ENCODE measurements at places on chromosomes 7 and 10.
A peak's percentile ranks its signal among the peaks of the same experiment; 100 is the strongest.

DNA sequence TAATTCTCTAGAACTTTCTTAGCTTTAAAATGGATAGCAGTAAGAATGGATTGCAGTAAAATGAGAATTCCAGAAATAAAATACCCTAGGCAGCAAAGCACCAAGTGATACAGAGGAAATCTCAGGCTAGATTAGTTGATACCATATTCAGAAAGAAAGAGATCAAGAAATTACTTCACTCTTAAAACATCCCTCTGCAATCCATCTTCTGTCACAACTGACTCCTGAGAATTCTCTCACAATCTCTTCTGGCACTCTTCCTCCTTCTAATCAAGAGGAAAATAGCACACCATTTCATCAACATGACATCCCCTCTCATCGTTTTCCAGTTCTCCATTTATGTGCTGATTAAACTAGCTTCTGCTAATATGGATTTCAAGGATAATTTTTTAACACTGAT lies 42.2 kb upstream of the LAMB1 start:
- no peak overlapping the region for H3K4me3 ChIP-seq
- H3K27ac ChIP-seq: no peak overlapping the region
- no peaks in the 10 kb centered on the region for H3K36me3 ChIP-seq

DNA sequence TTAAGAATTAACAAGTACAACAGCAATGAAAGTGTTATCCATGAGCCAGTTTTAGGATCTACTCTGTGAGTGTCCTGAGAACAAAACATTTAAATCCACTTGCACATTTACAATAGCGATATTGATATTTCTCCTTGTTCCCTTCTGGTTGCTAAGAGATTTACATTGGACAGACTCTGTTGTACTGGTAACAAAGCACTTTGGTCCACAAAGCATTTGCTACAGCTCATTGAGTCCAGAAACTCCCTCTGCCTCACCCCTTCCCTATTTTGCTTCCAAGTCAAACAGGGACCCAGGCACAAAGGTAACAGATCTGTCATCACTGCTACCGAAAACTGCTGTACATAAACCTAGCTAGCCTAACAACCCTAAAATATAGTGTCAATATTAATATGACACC lies 2.1 kb downstream of the ANK3 start:
- no peak overlapping the region for H3K4me3 ChIP-seq
- no peak overlapping the region for H3K27ac ChIP-seq
- no peak for DNase-seq
- no peaks in the 10 kb centered on the region for H3K36me3 ChIP-seq
- H3K27me3 ChIP-seq: no peaks in the 10 kb centered on the region

DNA sequence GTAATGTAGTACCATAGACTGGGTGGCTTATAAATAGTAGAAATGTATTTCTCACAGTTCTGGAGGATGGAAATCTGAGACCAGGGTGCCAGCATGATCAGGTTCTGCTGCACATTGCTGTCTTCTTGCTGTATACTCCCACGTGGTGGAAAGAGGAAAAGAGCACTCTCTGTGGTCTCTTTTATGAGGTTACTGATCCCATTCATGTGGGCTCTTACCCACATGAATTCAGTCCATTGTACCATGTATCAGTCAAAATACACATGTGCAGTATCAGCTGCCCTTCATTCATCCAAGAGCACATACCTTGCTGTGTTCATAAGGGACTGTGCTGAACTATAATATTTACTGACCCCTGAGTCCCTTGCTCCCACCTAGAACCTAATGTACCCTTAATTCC lies 17.1 kb downstream of the PNLIPRP2 start:
- H3K27ac ChIP-seq: no peak overlapping the region
- no peaks in the 10 kb centered on the region for H3K36me3 ChIP-seq
- no peak for DNase-seq
- no peak overlapping the region for H3K4me3 ChIP-seq
- no peaks in the 10 kb centered on the region for H3K27me3 ChIP-seq

DNA sequence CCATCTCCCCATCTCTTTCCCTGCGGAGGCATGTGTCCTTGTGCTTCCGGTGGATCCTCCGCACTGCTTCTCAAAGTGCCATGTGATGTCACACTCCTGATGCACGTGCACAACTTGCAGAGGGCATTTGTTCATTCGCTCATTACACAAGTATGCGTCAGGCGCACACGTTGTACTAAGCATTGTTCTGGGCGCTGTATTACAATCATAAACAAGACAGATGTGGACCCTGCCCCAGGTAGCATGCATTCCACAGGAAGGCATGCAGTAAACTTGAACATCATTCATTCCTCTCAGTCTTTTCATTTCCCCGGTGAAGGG lies 9.0 kb upstream of the RAMP3 start:
- no peak overlapping the region for H3K4me3 ChIP-seq
- H3K36me3 ChIP-seq: no peaks in the 10 kb centered on the region
- H3K27ac ChIP-seq: no peak overlapping the region
- H3K4me1 ChIP-seq: no peaks in the 10 kb centered on the region
- no peak for DNase-seq

GRCh38 chr7:35480806-35481205 lies 214.1 kb downstream of the HERPUD2 start:
- no peaks in the 10 kb centered on the region for H3K4me1 ChIP-seq
- no peak for DNase-seq
- H3K27me3 ChIP-seq: no peaks in the 10 kb centered on the region
- H3K4me3 ChIP-seq: no peak overlapping the region
- no peaks in the 10 kb centered on the region for H3K36me3 ChIP-seq

GRCh38 chr10:5265139-5265538 lies 68.5 kb downstream of the AKR1C4 start:
- peaks cover 10% of the 10 kb centered on the region for H3K36me3 ChIP-seq
- H3K4me1 ChIP-seq: no peaks in the 10 kb centered on the region
- DNase-seq: no peak
- H3K27me3 ChIP-seq: no peaks in the 10 kb centered on the region
- no peak overlapping the region for H3K4me3 ChIP-seq

DNA sequence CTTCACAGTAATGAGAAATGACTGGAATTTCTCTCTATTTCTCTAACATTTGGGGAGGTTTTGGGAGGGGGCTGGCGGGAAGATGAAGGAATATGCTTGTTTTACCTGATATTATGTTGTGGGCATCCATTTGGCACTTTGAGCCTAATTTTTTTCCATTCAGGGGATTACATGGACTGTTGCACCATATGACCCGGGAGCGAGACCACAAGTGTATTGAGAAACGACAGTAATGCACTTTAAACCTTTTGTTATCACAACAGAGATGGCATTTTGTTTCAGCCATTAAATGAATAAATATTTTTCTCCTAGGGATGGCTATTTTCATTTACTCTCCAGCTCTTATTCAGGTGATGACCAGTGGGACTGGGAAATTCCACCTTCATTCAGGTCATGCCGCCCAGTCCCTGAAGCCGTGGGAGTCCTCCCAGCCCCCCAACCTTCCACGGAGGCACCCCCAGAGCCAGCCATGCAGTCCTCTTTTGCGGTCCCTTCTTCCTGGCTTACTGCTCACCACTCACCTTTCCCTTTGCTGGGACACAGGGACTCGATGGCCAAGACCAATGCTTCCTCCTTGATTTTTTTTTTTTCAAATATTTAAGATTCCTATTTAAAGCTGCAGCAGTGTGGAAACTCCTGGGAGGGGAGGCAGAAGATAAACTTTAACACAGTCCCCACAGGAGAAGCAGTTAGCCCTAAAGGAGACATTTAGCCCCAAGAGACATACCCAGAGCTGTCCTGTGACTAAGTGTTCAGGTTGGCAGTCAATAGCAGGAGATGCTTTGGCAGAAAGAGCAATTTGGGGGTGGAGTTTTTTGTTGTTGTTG lies 190.9 kb upstream of the YAE1 start:
- H3K27ac ChIP-seq: no peak overlapping the region
- no peaks in the 10 kb centered on the region for H3K4me1 ChIP-seq
- no peak overlapping the region for H3K4me3 ChIP-seq
- H3K27me3 ChIP-seq: peaks cover 3% of the 10 kb centered on the region

GRCh38 chr7:36736090-36736898 lies 12.0 kb upstream of the AOAH start:
- H3K4me3 ChIP-seq: peak overlapping the region; percentile 7
- no peaks in the 10 kb centered on the region for H3K27me3 ChIP-seq
- peaks cover 8% of the 10 kb centered on the region for H3K4me1 ChIP-seq
- H3K36me3 ChIP-seq: no peaks in the 10 kb centered on the region
- no peak for DNase-seq

DNA sequence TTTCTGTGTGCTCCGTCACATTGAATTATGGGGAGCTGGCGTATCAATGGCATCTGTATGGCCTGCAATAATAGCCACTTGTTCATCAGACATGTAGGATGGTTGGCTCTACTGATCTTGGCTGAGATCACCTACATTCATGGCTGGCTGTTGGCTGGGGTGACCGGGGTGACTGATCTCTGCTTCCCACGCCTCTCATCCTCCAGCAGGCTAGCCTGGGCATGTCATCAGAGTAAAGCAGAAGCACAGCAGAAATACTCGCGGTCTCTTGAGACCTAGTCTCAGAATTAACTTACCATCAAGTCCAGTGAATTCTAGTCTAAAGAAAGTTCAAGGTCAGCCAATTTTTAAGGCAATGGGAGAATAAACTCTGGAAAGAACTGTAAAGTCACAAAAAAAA lies 257.7 kb upstream of the GLI3 start:
- no peaks in the 10 kb centered on the region for H3K36me3 ChIP-seq
- DNase-seq: no peak
- H3K27me3 ChIP-seq: no peaks in the 10 kb centered on the region

- H3K27ac ChIP-seq: no peak overlapping the region
- H3K27me3 ChIP-seq: no peaks in the 10 kb centered on the region
- no peaks in the 10 kb centered on the region for H3K4me1 ChIP-seq
- no peak for DNase-seq
- H3K36me3 ChIP-seq: no peaks in the 10 kb centered on the region
- H3K4me3 ChIP-seq: no peak overlapping the region
Observed at GRCh38 chr10:2519139-2519538, 548.2 kb upstream of the PFKP start.

DNA sequence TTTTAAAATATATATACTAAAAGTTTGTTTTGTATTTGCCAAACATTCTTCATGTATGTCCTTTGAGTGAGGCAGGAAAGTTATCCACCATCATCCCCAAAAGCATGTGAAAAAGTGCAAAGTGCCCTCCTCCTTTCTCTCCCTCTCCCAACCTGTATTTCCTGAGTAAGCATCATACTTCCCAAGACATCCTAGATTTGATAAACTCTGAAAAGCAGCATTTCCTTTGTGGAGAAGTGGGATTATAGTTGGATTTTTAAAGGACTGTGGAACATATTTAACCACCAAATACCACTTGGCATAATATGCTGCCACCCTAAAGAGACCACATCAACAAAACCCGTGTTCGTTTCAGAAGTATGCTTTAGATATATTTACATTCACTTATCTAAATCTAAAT lies 36.9 kb downstream of the NET1 start:
- H3K4me1 ChIP-seq: peaks cover 31% of the 10 kb centered on the region
- H3K27me3 ChIP-seq: no peaks in the 10 kb centered on the region
- H3K4me3 ChIP-seq: no peak overlapping the region
- H3K36me3 ChIP-seq: peaks cover 14% of the 10 kb centered on the region
- no peak for DNase-seq
- peak overlapping the region; percentile 8 for H3K27ac ChIP-seq

- H3K27ac ChIP-seq: no peak overlapping the region
- peaks cover 8% of the 10 kb centered on the region for H3K4me1 ChIP-seq
- H3K4me3 ChIP-seq: no peak overlapping the region
- peak; percentile 13 for DNase-seq
- peaks cover 2% of the 10 kb centered on the region for H3K27me3 ChIP-seq
Observed at GRCh38 chr7:26369593-26369992, 77.9 kb downstream of the SNX10 start.

- H3K4me1 ChIP-seq: no peaks in the 10 kb centered on the region
- no peak for DNase-seq
- H3K27me3 ChIP-seq: no peaks in the 10 kb centered on the region
- no peak overlapping the region for H3K4me3 ChIP-seq
- no peak overlapping the region for H3K27ac ChIP-seq
Observed at GRCh38 chr7:117950601-117951260, 77.5 kb upstream of the CTTNBP2 start.

DNA sequence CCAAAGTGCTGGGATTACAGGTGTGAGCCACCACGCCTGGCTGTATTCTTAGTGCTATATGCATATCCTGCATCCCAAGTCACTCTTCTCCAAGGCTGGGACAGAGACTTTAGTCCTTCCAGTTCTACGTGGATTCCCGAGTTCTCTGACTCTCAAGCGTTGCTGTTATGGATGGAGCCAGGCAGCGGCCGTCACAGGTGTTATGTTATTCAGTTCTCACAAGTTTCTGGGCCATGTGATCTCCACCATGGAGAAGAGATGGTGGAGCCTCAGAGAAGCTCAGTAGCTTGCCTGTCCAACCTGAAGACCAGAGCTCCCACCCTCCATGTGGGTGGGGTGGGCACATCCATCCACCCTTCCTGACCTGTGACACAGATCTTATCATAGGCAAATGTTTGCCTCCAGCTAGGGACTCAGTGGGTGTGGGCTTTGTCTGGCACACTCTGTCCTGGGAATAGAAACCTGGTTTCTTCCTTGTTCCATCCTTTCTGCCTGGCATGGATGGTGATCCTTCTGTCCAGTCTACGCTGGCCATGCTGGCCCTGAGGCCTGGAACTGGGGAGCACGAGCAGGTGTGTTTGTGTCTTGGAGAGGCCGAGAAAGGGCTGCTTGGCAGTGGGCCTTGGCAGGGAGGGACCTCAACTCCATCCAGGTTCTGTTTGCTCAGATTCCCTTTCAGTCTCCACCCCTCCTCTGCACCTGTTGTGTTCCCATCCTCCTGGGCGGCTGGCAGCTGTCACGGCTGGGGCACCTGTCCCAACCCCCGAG lies 55.3 kb downstream of the NEURL1 start:
- DNase-seq: no peak
- H3K27me3 ChIP-seq: no peaks in the 10 kb centered on the region
- H3K27ac ChIP-seq: no peak overlapping the region
- H3K36me3 ChIP-seq: no peaks in the 10 kb centered on the region
- H3K4me1 ChIP-seq: no peaks in the 10 kb centered on the region
- H3K4me3 ChIP-seq: no peak overlapping the region

GRCh38 chr10:34124522-34125035 lies 690.5 kb downstream of the PARD3 start:
- DNase-seq: no peak
- H3K27me3 ChIP-seq: no peaks in the 10 kb centered on the region
- no peaks in the 10 kb centered on the region for H3K36me3 ChIP-seq
- H3K27ac ChIP-seq: no peak overlapping the region
- no peaks in the 10 kb centered on the region for H3K4me1 ChIP-seq

Measured in CD4-positive, CD25-positive, alpha-beta regulatory T cell (primary cell).